ENCODE measurements at places on chromosomes 13 and 19.

DNA sequence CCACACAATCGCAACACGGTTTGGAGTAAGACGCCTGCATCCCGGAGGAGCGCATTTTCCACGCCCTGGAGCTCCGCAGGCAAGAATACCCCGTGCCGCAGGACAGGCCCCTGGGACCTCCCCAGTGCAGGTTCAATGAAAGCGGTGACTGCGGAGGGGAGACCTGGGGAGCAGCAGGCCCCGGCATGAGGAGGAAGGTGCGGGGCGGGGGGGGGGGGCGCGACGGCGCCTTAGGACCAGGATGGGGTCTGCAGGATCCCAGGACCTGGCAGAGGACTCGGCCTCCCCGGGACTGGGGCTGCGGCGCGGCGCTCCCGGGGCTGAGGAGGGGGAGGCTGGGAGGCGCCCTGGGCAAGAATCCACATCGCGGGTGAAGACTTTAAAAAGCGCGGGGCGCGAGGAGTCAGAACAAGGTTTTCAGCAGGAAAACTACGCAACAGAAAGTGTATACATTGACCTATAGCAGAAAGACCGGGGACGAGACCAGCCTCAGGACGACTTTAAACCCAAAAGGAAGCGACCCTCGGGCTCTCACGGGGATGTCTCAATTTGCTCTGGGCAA is 432 bp downstream of the ZNF611 start:
- peak; percentile 21 for DNase-seq

GRCh38 chr19:21586311-21587116 is 81.1 kb downstream of the ZNF429 start:
- peak; percentile 39 for DNase-seq

DNA sequence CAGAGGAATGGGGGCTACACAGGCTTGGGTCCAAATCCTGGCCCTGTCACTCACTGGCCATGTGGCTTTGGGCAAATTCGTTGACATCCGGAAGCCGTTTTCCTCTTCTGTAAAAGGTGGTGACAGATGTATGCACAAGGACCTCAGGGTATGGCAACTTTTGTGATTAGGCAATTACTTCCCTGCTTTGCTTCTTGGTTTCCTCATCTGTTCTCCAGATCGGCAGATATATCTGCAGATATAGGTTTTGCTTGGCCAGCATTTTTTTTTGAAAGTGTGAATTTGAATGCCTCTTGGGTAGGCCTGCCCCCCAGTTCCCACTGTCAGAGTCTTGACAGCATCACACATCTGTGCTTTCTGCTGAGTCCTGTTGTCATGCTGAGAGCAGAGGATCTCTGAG is 17.7 kb downstream of the TMEM272 start:
- no peak for DNase-seq

- no peak for DNase-seq
Observed at GRCh38 chr13:80274643-80275042, 66.3 kb downstream of the SPRY2 start.

DNA sequence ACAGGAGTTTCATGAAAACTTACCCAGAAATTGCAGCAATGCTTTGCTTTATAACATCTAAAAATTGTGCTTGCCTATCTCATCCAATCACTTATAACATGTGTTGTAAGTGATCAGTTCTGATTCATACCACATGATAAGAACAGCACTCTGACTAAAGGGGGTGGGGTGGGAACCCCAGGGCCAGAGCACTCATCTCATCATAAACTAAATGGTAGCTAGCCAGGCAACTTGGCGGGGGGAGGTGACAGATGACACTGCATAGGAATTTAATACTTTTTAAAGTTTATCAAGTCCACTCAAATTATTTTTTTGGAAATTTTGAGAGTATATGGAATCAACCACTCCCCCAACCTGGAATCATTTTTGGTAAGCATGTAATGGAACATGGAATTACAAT is 42.1 kb downstream of the FOXO1 start:
- no peak for DNase-seq

DNA sequence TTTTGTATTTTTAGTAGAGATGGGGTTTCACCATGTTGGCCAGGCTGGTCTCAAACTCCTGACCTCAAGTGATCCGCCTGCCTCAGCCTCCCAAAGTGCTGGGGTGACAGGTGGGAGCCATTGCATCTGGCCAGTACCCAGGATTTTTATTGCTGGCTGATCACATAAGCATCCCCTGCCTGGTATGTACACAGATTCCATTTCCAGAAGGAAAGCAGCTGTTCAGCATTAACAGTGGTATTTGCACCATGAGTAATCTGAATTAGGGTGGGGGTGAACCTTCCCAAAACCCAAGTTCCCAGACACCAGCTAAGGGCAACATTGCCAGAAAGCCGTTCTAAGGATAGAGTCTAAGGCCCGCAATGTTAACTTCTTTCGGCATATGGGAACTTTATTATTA is 7.3 kb downstream of the ZNF555 start:
- peak; percentile 72 for DNase-seq

DNA sequence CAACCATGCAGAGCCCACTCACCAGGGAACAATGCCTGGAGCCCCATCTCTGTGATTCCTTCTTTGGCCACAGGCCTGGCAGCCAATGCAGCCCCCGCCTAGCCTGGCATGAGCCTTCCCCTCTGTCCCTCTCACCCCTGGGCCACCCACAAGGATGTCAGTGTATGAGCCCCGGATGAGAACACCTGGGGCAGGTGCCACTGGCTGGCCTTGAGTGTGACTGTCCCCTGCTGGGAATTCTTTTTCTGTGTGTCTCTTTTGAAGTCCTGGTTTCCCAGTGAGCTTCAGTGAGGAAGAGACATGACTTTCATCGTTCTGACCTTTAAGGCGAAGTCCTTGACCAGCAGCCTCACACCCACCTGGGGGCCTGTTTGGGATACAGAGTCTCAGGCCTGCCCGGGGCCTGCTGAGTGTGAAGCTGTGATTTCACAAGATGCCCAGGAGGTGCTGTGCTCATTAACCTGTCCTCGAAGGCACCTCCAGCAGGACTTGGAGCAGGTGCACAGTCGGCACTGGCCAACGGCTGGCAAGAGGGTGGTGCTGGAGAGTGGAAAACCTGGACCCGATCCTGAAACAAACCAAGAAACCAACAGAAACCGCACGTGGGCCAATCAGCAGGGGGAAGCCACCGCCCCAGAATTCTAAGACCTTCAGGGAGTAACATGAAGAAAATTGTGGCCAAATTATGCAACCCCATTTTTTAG is 27.4 kb upstream of the SPACA7 start:
- DNase-seq, result no peak

DNA sequence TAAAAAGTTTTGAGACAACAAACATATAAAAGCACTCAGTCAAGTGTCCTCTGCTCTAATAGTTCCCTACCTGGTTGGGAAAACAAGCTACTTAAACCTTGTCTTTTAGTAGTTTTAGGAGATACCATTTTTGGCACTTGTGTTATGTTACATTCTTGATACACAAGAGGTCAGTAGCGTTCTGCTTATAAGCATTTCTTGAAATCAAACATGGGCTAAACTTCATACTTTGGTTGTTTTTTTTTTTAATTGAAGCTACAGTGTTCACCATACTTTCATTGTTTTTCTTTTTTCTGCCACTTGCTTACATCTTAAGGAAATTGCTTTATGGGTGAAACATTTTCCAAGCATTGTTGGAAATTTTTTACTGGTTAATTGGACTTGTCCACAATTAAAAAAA is 12.9 kb downstream of the NHLRC3 start:
- DNase-seq, result no peak

GRCh38 chr13:31905961-31906360 is 125.6 kb upstream of the FRY start:
- DNase-seq, result no peak

DNA sequence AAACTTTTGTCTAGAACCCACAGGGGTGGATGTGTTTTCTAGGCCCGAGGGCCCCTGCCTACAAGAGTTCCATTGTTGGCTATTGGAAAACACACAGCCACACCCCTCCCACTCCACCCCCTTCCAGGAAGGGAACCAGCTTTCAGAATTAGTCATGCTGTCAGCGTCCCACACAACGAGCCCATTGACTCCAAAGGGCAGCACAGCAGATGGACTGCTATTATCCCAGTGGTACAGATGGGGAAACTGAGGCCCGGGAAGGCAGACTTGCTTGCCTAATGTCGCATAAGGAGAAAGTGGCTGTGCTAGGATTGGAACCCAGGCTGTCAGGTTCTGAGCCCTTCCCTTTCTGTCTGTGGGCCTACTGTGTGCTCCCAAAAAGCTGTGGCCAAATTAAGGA is 8.1 kb upstream of the FXYD3 start:
- DNase-seq, result no peak

DNA sequence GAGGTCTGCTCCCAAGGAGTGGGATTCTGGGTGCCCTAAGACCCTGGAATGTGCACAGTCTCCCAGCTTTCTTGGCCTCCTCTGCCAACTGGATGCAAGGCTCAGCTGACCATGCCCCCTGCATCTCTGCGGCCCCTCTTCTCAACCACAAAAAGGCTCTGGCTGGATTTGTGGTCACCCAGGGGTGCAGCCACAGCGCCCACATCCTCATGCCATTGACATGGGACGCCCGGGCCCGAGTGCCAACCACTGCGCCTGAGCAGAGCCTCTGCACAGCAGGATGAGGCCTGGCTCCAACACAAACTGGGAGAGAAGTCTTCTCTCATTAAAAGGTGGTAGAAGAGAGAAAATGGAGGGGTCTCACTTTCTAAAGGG is 103.5 kb downstream of the FOXO1 start:
- DNase-seq, result peak; percentile 44

- no peak for DNase-seq
Observed at GRCh38 chr19:38543807-38544568, 73.8 kb downstream of the MAP4K1 start.

GRCh38 chr19:8576273-8576993 is 809 bp downstream of the MYO1F start:
- no peak for DNase-seq

DNA sequence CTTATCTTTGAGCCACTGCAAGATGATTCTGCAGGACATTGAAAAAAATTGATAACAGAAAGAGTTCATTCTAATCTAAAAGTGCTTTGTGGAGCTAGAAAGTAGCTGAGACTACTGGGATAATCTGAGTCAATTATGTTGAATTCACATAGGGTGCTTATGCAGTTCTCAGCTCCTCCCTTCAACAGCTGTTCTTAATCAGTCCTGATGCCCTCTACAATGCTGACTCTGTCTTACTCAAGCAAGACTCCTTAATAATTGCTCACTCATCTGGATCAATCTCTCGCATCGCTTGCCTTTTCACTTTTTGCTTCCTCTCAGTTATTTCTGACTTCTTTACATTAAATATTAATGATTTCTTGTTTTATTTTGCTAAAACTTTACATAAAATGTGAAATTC is 182.1 kb downstream of the PCDH17 start:
- no peak for DNase-seq

- DNase-seq, result no peak
Observed at GRCh38 chr13:100694722-100695508, 20.3 kb upstream of the TMTC4 start.

DNA sequence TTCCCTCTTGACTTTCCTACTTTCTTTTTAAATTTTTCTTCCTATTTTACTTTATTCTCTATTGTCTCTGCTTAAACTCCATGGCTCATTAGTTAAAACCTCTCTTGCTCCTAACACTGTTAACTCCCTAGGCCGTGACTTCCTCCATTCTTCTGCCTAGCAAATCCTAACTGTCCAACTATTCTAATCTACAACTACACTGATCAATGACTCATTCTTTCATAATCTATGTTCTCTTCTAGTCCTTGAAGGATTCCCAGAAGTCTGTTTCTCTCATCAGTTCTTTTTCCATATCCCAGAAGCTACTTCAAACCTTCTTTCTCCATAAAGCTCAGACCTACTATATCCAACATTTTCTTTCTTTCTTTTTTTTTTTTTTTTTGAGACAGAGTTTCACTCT is 66.9 kb downstream of the MICU2 start:
- no peak for DNase-seq

DNA sequence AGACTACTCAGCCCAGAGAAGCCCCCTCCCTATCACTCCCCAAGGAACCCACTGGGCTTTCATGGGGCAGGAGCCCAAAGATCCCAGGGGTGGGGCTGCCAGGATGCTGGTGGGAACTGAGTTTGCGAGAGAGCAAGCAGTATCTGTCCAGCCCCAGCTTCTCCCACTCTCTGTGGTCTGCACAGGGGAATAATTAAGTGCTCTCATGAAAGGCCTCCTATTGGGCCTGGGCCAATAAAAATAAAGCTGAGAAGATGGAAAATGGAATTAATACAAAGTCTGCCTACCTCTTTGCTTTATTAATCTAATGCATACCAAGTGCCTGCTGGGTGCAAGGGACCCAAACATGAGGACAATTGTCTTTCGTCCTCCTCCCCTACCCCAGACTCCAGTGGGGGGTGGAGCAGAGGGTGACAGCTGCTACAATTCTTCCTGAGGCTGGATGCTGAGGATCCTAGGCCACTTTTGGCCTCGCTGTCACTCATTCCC is 5.4 kb downstream of the DDX39A start:
- DNase-seq, result no peak

DNA sequence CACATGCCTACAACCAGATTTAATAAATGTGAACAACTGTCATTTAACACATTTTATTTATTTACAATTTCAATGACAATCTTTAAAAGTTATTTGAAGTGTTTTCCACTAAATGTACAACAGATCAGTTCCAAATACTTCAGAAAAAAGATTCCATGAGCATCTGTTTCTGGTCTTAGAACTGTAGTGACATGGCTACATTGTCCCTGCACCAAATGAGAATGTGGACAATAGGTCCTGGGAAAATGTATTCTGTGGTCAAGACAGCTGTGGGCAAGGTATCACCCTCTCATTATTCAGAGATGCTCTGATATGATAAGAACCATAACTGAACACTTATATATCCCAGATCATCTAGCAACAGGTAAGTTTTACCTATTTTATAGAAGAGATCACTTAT is 43.7 kb downstream of the ELF1 start:
- no peak for DNase-seq

GRCh38 chr19:19145684-19146608 is 7.7 kb upstream of the TMEM161A start:
- peak; percentile 83 for DNase-seq

DNA sequence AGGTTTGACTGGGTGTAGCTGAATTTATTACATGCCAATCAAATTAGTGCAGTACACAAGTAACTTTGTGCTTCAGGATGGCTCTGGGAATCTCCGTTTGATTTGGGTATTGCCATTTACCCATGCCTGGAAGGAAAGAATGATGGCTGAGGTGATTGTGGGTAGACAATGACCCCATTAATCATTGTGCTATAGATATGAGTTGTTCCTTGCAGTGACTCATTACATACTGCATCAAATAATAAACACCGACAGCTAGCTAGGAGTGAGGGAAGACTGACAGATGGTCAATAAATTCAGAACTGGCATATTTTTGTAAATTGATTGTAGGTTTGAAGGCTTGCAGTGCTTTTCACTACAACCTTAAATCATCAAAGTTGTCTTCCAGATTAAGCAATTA is 1069.5 kb downstream of the DIAPH3 start:
- no peak for DNase-seq

GRCh38 chr19:8242211-8242821 is 33.1 kb downstream of the CERS4 start:
- DNase-seq, result no peak

GRCh38 chr13:30744681-30745077 is 9.3 kb downstream of the ALOX5AP start:
- no peak for DNase-seq

Data from right hindlimb (tissue), 1 donor.